ENCODE measurements at places on chromosomes 2 and 18.

DNA sequence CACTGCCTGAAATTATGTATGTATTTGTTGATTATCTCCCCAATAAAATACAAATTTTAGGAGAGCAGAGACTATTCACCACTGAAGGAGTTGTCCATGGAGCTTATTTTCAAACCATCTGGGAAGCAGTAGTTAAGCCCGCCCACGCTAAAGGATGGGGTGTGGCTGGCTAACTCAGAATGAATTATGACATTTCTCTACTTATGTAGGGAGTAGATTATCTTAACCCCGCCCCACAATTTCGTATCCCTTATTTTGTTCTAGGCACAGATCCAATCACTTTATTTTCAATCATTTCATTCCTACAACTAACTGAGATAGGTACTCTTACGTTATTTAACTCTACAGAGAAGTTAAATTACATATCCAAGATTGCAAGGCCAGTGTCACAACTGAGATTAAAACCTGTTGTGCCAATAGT lies 1.4 kb upstream of the LAPTM4A start:
- no peak for DNase-seq

DNA sequence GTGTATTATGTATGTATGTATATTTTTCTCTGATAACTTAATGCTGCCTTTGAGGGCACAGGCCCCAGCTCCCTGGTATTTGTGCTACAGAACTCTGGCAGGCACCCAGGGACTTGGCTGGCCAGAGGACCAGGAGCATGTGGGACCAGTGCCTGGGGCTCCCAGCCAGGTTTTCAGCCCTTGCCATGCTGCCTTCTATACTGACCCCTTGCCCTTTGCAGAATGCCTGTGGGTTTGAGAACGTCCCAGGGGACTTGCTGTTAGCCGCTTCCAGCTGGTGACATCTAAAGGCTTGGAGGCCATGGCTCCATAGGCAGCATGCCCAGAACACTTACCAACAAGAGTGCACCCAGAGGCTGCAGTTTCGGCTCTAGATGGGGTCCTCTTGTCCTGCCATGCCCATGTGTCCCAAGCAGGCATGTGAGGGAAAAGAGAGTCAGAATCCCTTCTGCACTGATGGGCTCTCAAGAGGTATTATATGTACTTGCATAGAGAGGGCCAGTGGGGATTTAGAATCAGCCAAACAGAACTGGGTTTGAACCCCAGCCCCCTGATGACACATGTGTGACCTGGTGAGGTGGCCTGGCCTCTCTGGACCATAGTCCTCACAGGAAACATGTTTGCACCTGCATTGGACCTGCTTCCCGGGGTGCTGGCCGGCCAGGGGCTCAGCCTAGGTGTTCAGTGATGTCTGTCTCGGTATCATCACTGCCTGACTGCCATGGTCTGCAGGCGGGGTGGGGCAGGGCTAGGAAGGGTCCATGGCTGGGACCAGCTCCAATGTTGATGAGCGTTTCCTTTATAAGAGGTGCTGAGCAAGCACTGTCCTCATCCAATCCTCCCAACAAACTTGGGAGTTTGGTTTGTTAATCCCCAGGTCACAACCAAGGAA lies 119.2 kb upstream of the FHL2 start:
- DNase-seq, result no peak

- no peak for DNase-seq
Observed at GRCh38 chr2:63735931-63736330, 105.8 kb upstream of the UGP2 start.

- DNase-seq, result no peak
Observed at GRCh38 chr2:54423213-54423612, 32.9 kb upstream of the SPTBN1 start.

- DNase-seq, result no peak
Observed at GRCh38 chr18:11669271-11669947, 19.7 kb upstream of the GNAL start.

DNA sequence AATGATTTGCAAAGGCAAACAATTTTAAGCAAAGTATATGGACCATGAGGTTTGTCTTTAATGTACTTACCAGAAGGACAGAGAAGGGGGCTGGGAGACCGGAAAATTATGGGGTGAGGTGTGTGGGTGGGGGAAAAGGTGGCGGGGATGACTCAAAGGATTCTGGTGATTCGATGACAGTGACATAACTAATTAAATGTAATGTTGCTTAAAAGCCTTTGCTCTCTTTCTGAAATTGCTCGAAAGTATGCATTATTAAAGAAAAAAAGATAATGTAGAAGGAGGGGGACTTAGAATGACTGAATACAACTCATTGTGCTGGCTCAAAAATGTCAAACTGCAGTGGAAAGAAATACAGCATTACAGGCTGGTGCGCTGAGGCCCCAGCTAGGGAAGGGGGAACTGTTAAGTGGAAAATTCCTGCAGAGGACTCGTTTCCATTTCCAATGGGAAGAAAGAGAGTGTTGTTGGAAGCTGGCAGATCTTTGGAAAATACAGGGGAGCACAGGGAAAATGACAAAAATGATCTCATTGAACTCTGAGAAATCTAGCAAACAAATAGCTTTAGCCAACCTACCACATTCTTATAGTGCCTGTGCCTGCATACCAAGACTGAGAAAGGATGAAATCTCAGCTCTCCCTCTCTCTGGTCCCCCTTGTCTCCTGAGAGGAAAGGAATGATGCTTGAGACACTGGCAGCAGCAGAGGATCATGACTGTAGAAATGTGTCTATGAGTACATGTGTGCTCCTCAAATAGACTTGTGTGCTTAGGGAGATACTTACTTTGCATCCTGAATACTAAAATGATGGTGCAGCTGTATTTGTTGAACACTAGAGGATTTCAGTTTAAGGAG lies 632.4 kb downstream of the NYAP2 start:
- DNase-seq, result peak; percentile 28

DNA sequence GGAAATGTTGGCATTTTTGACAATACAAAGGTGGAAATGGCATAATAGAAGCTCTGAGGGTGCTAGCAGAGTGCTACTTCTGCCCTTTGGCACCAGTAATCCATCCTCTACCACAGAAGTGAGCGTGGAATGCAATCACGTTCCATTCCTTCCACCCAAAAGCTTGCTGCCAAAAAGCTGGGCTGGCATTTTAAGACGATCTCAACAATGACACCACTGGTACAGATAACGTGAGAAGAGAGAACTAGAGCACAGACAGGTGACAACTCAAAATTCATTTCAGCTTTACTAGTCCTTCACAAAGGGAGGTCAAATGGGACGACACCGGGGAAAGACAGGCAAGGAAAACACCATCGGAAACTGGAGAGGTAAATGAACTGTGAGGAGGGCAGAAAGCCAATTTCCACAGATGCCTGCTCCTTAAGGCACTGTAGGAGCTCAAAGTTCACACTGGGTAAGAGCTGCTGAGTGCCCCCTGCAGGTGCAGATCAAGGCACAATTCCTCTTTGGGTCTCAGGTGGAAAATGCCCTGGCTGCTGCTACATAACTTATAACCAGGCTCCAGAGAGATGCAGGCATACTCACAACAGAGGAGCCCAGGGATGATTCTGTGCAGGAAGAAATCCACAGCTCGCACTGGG lies 50.7 kb upstream of the RNU4ATAC start:
- no peak for DNase-seq

DNA sequence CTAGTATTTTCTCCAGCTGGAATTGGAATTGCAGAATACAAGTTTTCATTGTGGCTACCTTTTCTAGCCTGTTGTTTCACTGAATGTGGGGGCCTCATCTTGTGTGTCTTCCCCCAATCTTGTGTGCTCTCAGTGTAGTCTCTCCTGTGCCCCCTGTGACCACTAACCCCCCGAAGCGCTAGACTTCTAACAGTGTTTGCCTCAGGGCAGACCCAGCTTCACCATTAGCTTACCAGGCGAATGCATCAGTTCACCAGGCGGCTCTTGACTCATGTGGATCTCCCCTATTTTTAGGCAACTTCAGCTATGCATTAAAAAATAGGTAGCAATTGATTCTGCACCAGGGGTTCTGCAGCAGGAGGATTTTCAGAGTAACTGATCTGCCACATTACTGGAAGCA lies 376.2 kb upstream of the MEIS1 start:
- DNase-seq, result no peak

- no peak for DNase-seq
Observed at GRCh38 chr2:33292981-33293595, 183.4 kb upstream of the RASGRP3 start.

DNA sequence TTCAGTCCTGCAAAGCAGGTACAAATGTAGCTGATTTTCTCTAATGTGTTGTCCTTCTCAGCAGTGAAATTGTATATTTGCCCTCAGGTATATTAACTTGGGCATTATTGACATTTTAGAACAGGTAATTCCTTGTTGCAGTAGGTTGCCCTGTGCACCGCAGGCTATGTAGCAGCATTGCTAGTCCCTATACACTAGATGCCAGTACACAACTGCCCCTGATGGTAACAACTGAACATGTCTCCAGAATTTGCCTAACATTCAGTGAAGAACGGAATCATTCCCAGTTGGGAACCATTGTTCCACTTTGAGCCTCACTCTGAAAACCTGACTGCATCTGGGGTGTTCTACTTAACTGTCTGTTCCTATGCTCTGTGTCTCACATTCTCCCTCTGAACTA lies 23.1 kb upstream of the TFPI start:
- DNase-seq, result no peak

GRCh38 chr2:146366276-146366675 lies 1478.6 kb upstream of the ACVR2A start:
- no peak for DNase-seq

- no peak for DNase-seq
Observed at GRCh38 chr18:49630246-49630699, 68.4 kb downstream of the LIPG start.

DNA sequence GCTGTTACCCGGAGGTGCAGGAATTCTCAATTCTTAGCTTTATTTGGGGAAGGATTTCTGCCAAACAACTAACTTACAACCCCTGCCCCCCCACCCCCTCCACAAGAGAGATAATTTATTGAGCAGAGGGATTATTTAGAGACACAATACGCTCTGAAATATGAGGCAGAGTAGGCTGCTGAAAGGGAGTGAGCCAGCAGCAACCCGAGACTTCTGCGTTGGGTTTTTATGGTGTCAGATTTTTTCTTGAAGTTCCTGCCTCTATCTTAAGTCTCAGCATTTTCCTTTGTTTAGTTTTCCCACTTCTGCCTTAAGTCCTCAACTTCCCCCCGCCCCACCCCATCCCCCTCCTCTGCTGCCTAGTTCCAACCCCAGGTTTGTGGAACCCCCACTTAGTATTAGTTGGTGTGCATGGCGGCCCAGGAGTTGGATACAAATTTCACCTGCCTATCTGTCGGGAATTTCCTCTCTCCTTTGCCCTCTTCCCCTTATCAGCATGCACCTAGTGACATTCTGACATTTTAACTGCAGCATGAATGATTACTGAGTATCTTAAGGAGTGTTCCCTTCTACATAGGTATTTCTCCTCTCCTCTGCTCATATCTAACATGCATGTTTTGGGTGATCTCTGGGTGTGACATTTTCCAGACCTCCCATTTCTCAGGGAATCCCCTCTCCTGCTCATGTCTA lies 1635.9 kb upstream of the LRRTM1 start:
- DNase-seq, result no peak

DNA sequence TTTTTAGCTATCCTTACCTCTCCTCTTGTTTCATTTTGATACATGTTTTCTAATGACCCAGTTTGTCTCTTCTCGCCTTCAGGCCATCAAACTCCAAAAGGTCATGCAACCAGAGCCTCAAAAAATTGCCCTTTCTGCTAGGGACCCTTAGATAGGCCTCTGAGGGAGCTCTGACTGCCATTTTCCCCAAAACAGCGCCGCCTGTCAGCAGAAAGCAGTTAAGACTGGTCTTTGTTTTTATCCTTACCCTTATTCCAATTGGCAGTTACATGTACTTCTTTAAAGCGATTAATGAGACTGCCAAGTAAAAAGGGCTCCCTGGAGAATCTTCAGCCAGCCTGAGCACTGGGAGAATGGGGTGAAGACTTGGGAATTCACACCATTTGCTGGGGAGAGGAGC lies 55.1 kb upstream of the RIT2 start:
- DNase-seq, result no peak

DNA sequence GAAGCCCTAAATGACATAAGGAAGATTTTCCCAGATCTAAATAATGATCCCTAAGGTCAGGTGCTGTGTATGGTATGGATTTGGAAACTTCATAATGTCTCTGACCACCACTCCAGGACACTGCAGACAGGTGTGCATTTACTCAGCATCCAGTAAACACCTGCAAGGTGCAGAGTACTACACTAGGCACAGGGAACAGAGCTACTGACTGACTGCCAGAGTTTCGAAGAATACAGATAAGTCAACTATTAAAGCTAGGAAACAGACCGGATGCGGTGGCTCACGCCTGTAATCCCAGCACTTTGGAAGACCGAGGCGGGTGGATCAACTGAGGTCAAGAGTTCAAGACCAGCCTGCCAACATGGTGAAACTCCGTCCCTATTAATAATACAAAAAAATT lies 65.0 kb downstream of the ATP8B1 start:
- DNase-seq, result no peak

- DNase-seq, result no peak
Observed at GRCh38 chr2:39416140-39416539, 20.9 kb downstream of the MAP4K3 start.

DNA sequence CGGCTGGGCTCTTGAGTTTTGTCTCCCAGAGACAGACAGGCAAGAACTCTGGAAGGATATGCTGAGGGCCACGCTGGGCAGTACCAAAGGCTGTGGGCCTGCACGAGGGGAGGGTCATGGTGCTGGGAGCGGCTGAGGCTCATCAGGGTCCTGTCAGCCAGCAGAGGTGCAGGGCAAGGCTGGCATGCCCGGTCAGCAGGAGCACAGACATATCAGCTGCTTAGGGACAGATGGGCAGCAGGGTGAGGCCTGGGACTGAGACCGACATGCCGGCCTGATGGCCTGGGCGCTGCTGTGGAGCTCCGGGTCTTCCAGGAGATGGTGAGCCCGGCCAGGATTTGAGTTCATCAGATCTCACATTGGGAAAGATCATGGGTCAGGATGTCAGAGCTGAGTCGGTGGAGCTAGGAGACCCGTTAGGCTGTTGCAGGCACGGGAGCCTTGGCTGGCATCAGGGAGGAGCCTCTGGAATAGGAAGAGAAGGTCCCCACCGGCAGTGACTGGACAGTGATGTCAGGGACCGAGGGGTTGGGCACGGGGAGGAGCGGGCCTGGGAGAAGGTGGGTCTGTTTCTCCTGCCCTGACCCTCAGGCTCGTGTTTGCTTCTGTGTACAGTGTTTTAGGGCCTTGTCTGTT lies 18.8 kb downstream of the CNDP2 start:
- no peak for DNase-seq

GRCh38 chr2:223062396-223062795 lies 10.4 kb downstream of the KCNE4 start:
- no peak for DNase-seq

GRCh38 chr2:178392215-178392614 lies 58.8 kb downstream of the PRKRA start:
- no peak for DNase-seq

All from stimulated activated CD4-positive, alpha-beta T cell treated with anti-CD3 and anti-CD28 coated beads, Interleukin-2, amount 100 ng/mL, for 4 hours (primary cell).